ENCODE measurements at places on chromosomes 3 and 15.

- DNase-seq = no peak
Observed at GRCh38 chr3:13894807-13895154, 14.9 kb upstream of the WNT7A start.

- DNase-seq = no peak
Observed at GRCh38 chr15:29731865-29732264, 90.4 kb downstream of the TJP1 start.

GRCh38 chr3:59809710-59810444 is 760.1 kb upstream of the CFAP20DC start:
- DNase-seq = no peak

DNA sequence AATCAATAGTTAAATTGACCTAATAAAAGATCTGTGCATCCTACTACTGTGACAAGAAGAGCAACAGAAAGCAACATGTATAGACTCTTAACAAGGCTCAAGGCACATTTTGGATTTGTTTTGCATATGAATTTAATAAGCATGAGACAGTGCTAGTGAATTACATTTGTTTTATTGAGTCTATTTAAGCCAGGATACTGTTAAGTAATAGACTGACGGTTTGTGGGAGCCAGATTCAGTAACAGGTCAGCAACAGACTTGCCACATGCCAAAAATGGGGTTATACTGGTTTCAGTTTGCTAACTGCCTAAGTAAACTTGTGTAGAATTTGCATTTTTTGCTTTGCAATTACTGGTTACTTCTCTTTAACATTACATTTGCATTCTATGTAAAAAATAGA is 54.0 kb downstream of the MBNL1 start:
- DNase-seq = no peak

- no peak for DNase-seq
Observed at GRCh38 chr15:60899322-60899966, 329.7 kb downstream of the RORA start.

GRCh38 chr3:152383136-152383606 is 114.4 kb downstream of the MBNL1 start:
- DNase-seq = no peak

DNA sequence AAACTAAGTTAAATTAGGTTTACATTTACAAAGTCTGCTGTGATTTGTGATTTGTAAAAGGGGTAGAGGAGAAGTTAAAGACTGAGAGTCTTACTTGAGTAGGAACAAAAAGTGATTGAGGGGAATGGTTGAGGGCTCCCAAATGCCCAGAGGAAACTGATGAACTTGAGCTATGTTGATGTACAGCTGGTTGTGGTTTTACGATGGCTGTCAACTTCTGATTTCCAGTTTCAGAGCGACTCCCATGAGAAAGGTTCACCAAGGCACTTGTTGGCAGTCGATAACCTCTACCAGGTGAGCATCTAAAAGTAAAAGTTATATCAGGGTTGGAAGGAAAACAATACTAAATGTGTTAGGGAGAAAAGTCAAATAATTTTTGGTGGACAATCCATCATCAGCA is 91.0 kb downstream of the XRN1 start:
- DNase-seq = no peak

GRCh38 chr3:119636891-119637611 is 23.3 kb downstream of the POPDC2 start:
- no peak for DNase-seq

DNA sequence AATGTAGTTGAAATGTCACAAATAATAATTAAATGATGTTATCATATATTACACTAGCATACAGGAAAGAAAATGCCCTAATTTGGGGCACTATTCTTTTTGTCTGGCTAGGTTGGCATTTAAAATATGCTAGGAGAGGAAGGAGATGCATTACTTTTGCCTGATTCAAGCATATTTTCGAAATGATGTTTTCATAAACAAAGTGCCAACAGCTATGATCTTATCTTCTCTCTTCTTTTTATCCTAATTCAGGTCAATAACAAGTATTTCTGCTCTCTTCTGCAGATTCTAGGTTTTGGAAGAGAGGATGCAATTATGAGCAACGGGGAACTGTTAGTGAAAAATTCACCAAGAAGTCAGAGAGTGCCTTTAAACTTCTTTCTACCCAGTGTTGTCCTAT is 55.8 kb upstream of the NR2F2 start:
- no peak for DNase-seq
